CD4-positive, alpha-beta T cell treated with Interleukin-4 for 4 hours (primary cell): ENCODE measurements at places on chromosomes 5 and 9.

DNA sequence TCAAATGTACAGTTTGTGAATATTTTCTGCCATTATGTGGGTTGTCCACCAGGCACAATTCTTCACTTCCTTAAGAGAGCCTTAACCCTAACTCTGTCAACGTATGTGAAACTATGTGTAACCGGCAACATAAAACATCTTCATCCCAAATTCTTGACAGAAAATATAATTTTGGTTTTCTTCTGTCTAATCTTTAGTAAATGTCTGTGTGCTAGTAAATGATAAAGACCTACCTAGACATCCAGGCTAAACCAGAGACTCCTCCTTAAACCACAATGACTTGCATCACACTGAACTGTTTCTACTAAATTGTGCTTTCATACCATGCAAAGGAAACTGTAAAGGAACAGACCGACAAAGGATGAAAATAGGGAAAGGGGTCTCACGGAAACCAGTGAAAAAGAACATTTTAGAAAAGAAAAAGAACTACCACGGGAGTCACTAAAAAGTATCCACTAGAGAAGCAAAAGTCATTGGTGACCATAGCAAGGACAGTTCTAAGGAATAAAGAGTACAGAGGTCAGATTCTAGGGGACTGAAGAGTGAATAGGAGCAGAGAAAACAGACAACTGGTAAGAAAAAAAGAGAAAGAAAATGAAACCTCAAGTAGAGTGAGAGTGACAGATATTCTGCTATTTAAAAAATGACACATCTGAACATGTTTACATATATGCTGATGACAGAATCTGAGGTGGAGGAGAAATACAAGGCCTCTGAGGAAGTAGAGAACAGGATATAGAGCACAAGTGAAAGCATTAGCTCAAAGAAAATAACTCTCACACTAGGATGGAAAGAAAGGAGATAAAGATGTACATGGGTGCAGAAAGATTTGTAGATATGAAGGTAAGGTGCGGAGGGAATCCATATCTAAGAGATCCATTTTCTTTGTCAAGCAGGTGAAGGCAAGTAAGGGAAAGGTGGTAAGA lies 49.4 kb downstream of the FNIP1 start:
- DNase-seq, result peak; percentile 22

GRCh38 chr5:663436-664342 lies 29.5 kb downstream of the TPPP start:
- no peak for DNase-seq

DNA sequence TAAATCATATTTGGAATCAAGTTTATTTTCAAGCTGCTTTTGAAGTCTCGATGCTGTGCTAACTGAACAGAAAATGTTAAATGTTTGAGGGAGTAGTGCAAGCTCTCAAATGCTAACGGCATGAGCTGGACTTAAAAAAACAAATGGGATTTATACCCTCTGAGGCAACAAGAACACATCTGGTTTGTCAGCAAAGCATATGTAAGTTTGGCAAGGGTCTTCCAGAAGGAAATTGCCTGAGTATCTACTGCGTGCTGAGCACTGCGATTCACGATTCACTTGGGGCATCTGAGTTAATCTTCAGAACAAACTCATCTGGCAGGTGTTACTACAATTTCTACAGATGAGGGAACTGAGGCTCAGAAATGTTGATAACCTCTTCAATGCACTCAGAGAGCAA lies 98.4 kb upstream of the C9orf72 start:
- DNase-seq, result no peak

- no peak for DNase-seq
These were observed 87.0 kb downstream of the LNPEP start for GRCh38 chr5:97022898-97023297.

DNA sequence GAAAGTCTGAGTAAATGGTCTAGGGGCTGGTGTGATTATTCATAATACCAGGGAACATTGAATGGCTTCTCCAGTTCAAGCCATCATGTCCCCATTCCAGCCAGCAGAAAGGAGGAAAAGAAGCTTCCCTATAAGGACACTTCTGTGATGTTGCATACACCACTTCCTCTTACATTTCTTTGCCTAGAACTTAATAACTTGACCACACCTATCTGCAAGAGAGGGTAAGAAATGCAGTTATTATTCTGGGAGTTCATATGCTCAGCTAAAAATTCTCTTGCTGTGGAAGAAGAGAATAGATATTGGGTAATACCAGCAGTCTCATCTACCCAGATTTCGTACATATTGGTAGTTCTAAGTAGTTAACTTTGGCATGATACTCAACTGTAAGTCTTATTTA lies 166.1 kb downstream of the SLC28A3 start:
- no peak for DNase-seq

GRCh38 chr9:103985077-103985476 lies 109.0 kb upstream of the SMC2 start:
- DNase-seq, result no peak

- DNase-seq, result no peak
These were observed 4.4 kb downstream of the SLC22A4 start for GRCh38 chr5:132298298-132299212.

- no peak for DNase-seq
These were observed 330.7 kb downstream of the NDUFS4 start for GRCh38 chr5:53891159-53891558.

GRCh38 chr9:76022317-76022716 lies 131.8 kb downstream of the PCSK5 start:
- no peak for DNase-seq

DNA sequence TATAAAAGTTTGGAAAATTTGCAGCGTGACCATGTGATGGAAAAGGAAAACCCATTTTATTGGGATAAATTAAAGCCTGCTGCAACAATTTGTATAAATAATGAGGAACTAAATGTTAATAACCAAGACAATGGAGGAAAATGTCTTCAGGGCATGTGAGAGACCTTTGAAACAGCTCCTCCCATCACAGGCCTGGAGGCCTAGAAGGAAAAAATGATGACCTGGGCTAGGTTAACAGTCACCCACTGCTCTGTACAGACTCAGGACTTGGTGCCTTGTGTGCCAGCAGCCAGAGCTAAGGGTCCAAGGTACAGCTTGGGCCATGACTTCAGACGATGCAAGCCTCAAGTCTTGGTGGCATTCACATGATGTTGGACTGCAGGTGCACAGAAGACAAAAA lies 22.0 kb upstream of the UGT3A1 start:
- no peak for DNase-seq

GRCh38 chr5:126122942-126123341 lies 300.3 kb upstream of the GRAMD2B start:
- no peak for DNase-seq

DNA sequence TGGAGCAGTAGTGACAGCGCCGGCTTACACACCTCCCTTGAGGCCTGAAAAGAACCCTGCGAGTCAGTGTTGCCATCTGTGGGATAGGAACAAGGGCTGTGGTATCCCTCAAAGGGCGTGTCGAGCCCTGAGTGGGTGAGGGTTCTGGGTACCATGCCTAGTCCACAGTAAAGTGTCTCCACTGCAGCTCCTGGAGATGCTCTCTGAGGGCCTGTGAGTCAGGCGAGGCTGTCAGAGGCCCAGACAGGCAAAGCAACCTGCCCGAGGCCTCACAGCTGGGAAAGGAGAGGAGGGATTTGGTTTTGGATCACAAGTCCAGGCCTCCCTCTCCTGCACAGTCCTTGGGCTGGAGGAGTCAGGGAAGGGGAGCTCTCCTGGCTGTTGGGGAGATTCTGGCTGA lies 6.1 kb downstream of the PRRX2 start:
- DNase-seq, result no peak

GRCh38 chr5:111627862-111628261 lies 115.5 kb upstream of the STARD4 start:
- DNase-seq, result no peak

GRCh38 chr5:179872055-179872827 lies 13.6 kb upstream of the MRNIP start:
- DNase-seq, result no peak

DNA sequence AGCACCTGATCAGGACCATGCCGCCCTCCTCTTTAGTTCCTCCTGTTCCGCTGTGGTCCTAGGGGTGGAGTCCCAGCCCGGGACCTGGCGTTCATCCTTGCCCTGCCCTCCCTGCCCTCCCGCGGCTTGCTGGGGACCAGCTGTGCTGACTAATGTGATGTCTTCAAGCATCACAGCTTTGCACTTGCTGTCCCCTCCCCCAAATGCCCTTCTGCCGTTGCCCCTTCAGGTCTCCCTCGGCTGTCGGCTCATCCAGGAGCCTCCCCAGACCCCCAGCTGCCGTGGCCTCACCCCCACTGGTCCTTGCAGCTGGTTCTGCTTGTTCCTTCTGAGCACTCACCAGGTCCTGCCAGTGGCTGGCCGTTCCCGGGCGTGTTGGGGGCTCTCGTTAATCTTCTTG lies 19.9 kb downstream of the RXRA start:
- no peak for DNase-seq

DNA sequence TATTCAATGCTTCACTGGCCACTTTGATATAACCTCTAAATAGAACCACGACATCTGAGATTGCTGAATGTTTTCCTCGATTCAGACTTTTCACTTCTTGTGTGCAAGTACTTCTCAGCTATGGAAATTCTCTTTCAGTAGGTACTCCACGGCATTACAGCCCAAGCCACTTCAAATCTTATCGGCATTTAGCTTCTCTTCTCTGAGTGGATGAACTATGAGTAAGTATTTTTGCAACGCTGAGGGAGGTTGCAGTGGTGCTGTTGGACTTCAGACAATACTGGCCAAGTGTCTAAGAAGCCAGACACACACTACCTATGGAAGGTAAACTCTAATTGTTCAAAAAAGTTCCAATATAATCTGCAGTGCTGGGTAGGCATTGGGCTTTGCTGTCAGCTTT lies 60.1 kb downstream of the FBN2 start:
- DNase-seq, result no peak

DNA sequence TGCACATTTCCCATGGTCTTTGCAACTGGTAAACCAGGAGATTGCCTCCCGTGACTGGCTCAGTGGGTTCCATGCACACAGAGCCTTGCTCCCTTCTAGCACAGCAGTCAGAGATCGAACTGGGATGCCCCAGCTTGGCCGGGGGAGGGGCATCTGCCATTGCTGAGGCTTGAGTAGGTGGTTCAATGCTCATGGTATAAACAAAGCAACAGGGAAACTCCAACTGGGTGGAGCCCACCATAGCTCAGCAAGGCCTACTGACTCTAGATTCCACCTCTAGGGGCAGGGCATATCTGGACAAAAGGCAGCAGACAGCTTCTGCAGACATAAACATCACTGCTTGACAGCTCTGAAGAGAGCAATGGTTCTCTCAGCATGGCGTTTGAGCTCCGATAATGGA lies 67.0 kb upstream of the PPP1R2B start:
- no peak for DNase-seq

DNA sequence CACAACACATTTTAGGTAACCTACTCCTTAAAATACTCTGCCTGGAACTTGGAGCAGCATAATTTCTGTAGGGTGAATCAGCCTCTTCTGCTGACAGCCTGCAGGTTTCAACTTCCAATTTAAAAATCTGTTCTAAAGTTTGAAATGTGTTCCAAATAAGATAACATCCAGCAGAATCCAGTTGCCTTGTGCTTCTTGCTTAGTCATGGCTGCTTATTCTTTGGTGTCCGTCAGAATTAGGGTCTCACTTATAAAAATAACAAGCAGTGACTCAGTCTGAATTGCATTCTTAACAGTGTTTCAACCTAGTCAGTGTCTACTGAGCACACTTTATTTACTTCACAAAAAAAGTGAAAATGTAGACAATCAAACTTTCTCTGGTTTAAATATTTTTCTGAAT lies 3.7 kb downstream of the CDH6 start:
- DNase-seq, result no peak

GRCh38 chr5:72505016-72505415 lies 2.2 kb downstream of the ZNF366 start:
- no peak for DNase-seq

GRCh38 chr5:87170799-87171198 lies 96.9 kb upstream of the RASA1 start:
- no peak for DNase-seq

- peak; percentile 96 for DNase-seq
These were observed at the start of gene CD74 for GRCh38 chr5:150412319-150413175. CD74 (minus strand) TSS chr5:150412910; CDS start chr5:150412749, 161 bp downstream.

DNA sequence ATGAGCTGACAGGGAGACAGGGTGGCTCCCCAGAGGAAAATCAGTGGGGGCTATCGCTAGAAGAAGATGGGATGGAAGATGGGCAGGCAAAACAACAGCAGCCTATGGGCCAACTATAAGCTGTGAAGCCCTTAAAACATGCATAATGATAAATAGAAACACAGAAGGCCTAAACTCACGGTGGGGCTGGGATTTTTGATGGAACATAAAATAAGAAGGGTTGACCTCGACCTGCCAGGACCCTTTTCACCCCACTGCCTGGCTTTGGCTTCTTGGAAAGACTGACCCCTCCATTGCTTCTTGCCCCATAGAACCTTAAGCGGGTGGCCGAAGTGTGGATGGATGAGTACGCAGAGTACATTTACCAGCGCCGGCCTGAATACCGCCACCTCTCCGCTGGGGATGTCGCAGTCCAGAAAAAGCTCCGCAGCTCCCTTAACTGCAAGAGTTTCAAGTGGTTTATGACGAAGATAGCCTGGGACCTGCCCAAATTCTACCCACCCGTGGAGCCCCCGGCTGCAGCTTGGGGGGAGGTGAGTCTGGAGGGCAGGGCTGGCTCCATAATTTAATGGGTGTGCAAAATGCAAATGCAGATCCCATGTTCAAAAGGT lies 36.5 kb upstream of the SAP30L start:
- no peak for DNase-seq

- no peak for DNase-seq
These were observed 56.5 kb upstream of the IRX4 start for GRCh38 chr5:1939256-1939655.

DNA sequence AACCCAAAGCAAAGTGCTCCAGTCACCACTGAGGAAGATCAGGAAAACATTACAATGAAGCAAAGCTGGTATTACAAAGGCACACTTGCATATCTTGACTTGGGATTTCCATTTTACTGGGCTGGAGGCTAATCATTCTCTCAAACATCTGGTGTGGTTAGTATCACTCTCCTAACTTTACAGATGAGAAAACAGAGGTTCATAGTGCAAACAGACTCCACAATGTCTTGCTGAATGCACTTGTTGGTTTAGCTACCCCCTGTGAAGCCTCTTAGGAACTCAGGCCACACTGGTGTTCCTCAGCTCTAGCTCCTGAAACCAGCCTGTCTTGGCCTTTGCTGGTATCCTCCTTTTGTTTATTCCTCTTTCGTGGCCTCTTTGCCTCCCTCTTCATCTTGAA lies 29.5 kb upstream of the SMAD5 start:
- no peak for DNase-seq

GRCh38 chr5:50564079-50564478 lies 102.4 kb upstream of the PARP8 start:
- peak; percentile 71 for DNase-seq

DNA sequence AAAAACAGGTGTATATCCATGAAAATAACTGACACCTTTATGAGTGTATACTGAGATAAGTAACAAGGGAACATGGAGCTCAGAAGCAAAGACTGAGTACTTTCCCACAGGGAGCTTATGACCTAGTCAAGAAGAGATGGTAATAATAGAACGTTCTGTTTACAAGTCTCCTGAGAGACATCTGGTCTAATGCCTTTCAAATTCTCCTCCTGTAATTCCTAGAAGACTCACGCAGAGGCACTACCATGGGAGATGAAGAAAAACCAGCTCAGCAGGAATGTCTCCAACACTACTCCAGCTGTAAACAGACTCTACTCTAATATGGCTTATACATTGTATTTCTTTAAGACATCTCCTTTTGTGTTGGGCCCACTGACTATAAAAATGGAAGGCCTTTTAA lies 503.6 kb upstream of the TUSC1 start:
- no peak for DNase-seq
